ENCODE measurements at places on chromosomes 16 and 17.

GRCh38 chr17:37802712-37803416, 58.0 kb upstream of the HNF1B start:
- DNase-seq = no peak

DNA sequence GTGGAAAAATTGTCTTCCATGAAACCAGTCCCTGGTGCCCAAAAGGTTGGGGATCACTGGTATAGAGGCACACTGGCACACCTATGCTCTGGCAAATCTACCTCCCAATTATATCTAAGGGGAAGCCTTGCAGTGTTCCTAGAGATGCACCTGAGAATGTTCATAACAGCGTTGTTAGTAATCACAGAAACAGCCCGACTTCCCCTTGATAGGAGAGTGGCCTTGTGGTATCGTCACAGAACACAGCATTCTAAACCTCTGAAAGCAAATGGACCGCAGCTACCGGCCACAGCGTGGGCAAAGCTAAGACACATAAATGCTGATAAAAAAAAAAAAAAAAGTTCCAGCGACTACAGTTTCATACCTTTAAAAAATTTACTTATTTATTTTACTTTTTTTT, 39.1 kb upstream of the ADGRG1 start:
- DNase-seq = no peak

DNA sequence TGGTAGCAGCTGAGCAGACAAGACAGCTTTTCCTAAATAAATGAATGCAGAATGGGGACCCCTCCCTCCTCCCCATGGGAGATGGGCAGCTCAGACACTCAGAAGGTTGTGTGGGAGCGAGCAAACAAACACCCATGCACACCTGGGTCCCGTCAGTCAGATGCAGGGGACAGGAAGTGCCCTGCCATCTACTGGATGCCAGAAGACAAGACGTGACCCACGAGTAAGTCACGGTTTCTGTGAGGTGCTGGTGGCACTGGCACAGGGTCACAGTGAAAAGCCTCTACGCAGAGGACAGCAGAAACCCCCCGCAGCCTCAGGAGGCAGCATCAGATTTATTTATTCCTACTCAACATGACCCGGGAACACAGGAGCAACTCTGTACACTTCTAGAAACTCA, 8.4 kb downstream of the HBQ1 start:
- DNase-seq = no peak

GRCh38 chr17:80833952-80834892, 157.4 kb upstream of the CHMP6 start:
- no peak for DNase-seq

DNA sequence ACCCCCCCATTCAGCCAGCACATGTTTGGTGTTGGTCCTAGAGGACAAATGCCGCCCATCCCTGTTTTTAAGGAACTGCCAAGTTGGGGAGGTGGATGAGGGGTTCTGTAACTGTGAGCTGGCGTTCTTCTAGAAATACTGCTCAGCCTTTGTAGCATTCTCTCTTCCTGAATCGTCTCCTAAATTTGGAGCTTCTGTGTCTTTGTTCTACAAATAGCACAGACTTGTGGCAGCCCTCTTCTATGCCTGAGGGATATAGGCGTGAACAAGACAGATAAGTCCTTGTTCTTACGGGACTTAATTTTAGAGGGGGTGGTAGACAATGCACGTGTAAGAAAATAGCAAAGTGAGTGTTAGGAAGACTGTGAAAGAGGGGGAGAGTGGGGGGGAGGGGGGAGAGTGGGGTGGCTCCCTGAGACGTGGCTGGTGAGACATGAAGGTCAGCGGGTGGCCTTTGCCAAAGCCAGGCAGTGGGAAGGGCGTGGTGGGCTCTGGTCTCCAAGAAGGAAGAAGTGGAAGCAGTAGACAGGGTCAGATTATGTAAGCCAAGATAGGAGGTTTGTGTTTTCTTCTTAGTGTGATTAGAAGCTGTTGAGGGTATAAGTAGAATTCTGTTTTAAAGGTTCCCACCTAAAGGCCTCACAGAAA, 9.9 kb downstream of the MFSD11 start:
- no peak for DNase-seq

GRCh38 chr17:78748048-78748729, 33.9 kb downstream of the CYTH1 start:
- no peak for DNase-seq
